ENCODE measurements at places on chromosomes 2 and 18.
A peak's percentile ranks its signal among the peaks of the same experiment; 100 is the strongest.

- DNase-seq: peak; percentile 86
Measured at GRCh38 chr2:127118467-127118866, 11.5 kb upstream of the BIN1 start.

GRCh38 chr2:236545248-236545658, 24.4 kb upstream of the ACKR3 start:
- DNase-seq: no peak

DNA sequence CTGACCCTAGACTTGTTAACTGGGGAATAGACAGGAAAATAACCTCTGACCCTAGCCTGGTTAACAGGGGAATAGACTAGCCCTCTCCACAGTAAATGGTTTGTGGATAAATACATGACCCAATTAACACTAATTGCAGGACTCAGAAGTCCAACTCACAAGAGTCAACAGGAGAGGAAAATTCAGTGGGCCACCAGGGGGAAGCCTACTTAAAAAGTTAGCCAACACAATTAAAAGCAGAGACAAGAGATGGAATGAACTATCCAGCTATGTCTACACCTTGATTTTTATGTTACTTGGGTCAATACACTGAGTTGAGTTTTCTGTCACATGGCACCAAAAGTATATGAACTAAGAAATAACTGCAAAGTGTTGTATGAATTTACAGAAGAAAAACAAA, 158.8 kb upstream of the SLC39A10 start:
- no peak for DNase-seq

- peak; percentile 65 for DNase-seq
Measured at GRCh38 chr2:112690853-112691401, 29.9 kb upstream of the NT5DC4 start.

DNA sequence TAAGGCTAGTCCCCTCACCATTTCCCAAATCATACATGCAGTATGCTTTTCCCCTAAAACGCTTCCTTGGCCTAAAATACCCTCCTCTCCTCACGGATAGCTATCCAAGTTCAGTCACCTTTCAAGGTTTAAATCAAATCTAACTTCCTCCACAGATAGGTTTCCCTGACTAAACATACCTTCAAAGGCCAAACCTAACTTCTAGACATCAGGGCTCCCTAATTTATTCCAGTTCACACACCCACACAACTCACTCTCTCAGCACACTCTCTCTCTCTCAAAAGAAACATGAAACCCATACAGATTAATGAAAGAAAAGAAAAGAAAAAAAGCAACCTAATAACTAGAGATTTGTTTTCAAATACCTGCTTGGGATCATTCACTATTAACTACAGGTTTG, 14.5 kb downstream of the CCDC88A start:
- no peak for DNase-seq

DNA sequence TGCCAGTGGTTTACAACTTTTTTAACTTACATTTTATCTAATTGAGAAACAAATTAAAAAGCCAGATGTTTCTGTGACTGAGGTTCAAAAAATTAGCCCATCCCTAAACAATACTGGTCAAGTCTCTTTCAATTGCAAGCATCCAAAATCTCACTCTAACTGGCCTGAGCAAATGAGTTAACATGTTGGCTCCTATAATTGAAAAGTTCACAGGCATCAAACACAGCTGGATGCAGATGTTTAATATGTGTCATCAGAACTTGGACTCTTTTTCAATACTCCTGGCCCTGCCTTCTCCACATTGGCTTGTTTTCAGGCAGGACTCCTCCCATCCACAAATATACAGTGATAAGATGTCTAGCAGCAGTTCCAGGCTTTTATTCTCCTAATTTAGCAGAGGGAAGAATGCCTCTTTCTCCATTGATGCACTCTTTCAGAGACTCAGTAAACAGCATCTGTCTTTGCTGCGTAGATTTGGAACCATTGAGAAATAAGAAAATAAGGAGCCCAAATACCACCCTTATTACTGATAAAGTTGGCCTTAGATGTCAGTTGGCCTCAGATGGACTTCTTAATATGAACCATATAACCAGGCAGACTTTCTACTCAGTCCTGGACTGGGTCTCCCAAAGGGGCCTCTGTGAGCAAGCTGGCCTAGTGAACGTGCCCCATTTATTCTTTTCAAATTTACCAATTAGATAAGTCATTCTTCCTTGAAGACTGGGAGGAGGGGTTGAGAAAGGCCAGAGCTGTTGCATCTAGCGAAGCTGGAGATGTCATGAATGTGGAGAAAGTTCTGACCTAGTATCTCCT, 30.4 kb upstream of the FN1 start:
- no peak for DNase-seq

GRCh38 chr2:20582600-20583221, 68.2 kb downstream of the HS1BP3 start:
- peak; percentile 72 for DNase-seq

DNA sequence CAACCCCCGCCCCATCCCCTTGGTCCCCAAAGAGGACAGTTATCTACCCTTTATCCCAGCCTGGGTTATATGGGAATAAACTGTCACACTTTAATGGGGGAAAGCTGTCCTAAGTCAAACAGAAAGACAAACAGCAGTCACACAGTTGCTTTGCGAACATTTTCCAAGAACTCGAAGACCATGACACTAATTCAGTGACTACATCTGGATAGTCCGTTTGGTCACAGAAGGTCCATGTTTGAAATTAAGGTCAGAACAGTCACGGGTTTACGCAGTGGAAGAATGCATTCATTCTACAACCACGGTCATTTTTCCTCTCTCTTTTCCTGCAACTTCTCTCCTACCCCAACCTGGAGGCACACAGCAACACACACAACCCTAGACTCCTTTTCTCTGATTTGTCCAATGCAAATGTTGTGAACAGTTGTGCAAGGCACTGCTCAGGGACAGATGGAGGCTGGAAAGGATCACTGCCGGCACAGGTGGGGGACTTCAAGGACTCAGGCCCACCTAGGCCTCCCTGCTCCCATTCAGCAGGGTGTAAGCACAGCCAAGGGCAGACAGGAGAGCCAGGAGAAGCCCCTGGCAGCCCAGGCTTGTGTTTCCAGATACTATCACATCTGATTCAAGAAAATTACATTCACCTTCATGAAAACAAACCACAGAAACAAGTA, 39.9 kb downstream of the ZNF516 start:
- no peak for DNase-seq

DNA sequence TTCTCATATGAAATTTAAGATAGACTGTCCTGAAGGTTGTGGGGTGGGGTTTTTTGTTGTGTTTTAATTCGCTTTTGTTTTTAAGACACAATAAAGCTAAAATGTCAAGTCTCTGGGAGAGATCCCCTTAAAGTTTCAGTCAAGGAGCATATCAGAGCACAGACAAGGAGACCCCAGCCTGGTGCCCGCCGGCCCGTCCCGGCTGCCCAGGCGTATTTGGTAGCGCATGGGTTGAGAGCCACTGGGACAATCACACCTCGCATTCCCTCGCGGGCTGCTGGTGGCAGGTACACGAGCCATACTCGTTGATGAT, 2.6 kb downstream of the LRRTM1 start:
- no peak for DNase-seq

GRCh38 chr18:4878480-4878879, 318.6 kb downstream of the AKAIN1 start:
- DNase-seq: no peak

DNA sequence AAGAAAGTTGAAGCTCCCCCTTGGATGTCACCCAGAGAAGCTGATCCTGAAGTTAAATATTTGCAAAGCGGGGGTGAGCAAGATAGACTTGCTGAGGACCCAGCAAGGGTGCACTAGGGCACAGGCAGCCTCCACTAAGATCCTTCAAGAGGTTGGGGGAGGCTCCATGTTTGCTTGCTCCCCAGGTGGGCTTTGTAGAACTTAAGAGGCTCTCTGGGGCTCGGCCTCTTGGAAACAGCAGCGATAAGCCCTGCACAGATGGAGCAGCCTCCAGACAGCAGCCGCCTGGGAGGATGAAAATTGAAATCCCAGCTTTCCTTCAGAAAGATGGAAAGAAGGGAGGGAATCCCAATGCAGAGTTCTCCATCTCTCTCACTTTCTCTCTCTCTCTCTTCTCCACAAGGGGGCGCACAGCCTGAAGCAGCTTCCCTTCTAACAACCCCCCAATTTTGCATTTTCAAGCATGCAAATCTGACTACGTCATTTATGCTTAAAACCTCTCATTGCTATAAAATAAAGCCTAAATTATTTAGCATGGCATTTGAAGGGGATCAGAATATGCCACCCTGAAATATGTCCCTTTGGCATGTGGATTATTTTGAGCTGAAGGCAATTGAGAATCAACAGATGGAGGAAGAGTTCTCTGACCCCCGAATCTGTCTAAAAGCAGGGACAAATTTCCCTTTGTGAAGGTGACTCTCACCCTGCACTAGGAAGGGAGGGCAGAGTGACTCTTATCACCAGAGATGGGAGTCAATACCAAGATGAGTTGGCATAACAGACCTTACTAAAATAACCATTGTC, 185.7 kb upstream of the KLHL29 start:
- no peak for DNase-seq

DNA sequence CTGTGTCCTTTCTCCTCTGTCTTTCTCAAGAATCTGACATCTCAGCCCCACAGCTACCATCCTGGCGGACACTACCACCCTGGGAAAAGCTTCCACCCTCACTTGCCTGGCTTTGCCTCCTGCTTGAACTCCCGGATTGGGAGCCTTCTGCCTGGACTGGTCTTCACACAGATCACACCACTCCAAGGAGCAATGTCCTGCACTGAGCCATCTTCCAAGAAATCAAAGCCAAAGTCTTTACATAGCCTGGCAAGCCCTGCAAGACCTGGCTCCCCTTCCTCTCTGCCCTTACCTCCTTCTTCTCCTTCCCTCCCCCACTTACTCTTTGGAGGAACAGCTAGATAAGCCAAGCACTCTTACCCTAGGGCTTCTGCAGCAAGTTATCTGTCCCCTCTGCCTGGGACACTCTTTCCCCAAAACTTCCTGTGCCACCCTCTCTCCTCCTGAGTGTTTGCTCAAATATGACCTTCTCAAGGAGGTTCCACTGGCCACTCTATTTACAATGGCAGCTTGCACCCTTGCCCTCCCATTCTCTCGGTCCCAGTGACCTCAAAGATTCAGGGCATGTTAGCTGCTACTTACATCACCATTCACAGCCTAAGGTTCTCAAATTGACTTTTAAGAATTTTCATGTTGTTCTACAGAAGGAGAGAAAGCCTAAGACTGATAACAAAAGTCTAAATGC, 9.7 kb downstream of the ATP8B1 start:
- no peak for DNase-seq

DNA sequence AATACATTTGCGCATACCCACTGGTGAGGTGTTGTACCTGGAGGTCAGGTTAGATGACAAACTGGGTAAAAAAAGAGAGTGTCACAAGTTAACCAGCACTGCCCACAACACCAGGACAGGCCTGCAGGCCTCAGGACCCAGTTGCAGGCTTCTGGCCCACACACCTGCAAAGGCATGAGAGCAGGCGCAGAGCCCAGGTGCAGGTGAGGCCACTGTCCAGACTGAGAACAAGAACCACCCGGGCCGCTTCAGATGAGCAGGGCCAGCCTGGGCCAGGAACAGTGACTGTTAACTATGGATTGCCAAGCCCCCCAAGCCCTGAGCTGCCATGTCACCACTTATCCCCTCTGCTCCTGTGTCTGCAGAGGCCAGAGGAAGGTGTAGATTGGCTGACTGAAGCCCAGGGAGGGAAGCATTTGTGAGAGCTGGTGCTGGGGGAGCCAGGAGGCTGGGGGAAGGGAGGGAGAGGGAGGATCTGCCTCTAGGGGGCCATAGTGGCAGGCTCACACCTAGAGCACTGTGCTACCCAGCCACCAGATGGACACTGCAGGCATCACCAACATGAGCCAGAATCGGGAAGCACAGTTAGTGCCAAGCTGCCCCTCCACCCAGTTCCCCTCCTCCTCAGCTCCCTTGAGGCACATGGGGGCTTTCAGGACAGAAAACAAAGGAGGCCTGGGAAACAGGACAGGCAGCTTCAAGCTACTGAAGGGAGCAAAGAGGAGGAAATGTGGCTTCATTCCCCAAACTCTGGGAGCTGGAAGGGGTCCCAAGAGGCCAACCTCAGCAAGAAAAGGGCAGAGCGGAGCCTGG, 35.4 kb downstream of the SFXN5 start:
- DNase-seq: peak; percentile 45

GRCh38 chr2:61328707-61329251, 142.1 kb downstream of the USP34 start:
- DNase-seq: no peak

DNA sequence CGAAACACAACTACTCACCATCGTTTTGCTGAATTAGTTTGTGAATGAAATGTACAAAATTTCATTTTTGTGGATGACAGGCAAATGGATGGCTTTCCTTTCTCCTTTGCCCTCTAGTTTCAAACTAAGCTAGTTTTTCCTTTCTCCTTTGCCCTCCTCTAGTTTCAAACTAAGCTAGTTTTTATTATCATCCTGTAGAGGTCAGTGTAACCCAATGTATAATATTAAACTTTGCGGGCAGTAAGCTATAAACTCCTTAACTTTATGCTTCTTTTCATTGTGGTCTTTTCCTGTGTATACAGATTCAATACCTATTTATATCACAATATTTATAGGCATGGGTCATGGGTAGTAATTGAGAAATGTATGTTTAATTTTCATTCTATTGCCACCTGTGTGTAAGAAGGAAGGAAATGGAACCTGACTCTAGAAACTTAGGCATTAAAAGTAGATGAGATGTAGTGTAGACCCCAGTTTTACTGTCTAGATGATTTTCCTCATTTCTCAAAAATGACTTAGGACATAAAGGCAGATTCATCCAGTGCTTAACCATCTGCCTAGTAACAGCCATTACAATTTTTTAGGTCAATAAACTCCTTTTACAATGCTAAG, 58.1 kb downstream of the MAP3K19 start:
- no peak for DNase-seq

DNA sequence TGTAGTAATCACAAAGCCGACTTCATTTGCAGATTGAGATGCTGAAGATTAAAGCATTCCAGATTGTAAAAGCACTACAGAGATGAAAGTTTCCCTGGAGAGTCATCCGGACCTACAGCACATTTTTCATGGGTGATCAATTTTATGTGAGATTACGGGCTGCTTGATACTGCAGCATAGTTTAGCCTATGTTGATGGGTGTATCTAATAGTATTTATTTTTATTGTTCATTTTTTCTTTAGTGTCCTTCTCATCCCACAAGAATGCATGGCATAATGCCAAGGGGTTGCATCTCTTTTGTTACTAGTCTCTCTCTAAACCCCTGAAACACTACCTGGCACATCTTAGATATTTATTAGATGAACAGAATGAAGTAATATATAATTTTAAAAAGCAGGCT, 240.4 kb downstream of the MBD2 start:
- no peak for DNase-seq
